ENCODE measurements at places on chromosomes 5 and 9. TPM values are rescaled to one million over a fixed set of nuclear protein-coding genes. Genes with fewer than 3 reads are reported as not detected.

- no peak for DNase-seq
These were observed 227.3 kb upstream of the DAPK1 start for GRCh38 chr9:87270221-87270847.

DNA sequence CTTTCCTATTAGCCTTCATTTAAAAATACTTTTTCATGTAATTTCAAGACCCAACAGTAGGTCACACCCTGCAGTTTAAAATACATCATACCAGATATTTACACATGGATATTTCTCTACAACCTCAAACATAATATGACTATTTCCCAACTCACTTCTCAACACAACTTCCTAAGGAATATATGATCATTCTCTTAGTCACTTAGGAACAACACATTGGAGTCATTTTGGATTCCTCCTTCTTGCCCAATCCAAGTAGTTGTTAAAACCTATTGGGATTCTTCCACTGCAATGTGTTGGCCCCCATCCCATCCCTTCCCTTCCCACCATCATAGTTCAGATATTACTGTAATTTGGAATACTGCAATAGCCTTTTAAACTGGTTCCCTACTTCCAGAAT is 145.5 kb downstream of the DCP2 start:
- DNase-seq = no peak

DNA sequence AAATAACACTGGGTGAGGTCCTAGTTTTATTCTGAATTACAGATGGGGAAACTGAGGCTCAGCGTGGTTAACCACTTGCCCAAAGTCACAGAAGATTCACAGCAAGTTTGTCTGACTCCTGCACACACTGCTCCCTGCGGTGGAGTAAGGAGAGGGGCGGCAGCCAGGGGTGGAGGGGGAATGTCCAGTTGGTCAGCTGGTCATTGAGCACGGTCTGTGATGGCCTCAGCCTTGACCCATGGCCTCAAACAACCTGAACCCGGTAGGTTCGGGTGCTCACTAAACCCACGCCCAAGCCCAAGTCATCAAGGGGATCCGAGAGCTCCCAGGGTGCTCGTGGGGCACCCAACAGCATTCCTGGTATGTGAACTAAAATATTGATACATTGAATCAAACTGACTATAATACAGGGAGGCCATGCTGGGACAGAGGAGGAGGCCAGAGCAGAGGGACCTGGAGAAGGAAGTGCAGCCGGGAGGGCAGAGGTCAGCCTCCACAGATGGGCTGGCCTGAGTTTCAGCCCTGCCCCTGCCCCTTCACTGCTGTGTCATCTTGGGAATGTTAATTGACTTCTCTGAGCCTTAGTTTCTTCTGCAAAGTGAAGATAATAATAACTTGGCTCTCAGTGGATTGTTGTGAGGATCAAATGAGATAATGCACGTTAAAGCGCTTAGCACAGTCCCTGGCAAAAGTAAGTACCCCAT is 3.6 kb upstream of the IL17B start:
- DNase-seq = no peak

- DNase-seq = no peak
These were observed 15.1 kb downstream of the TIMD4 start for GRCh38 chr5:156947925-156948324.

Gene TRAF1
- 3.7 TPM for polyA plus RNA-seq
